ENCODE measurements at places on chromosomes 7 and 10.

DNA sequence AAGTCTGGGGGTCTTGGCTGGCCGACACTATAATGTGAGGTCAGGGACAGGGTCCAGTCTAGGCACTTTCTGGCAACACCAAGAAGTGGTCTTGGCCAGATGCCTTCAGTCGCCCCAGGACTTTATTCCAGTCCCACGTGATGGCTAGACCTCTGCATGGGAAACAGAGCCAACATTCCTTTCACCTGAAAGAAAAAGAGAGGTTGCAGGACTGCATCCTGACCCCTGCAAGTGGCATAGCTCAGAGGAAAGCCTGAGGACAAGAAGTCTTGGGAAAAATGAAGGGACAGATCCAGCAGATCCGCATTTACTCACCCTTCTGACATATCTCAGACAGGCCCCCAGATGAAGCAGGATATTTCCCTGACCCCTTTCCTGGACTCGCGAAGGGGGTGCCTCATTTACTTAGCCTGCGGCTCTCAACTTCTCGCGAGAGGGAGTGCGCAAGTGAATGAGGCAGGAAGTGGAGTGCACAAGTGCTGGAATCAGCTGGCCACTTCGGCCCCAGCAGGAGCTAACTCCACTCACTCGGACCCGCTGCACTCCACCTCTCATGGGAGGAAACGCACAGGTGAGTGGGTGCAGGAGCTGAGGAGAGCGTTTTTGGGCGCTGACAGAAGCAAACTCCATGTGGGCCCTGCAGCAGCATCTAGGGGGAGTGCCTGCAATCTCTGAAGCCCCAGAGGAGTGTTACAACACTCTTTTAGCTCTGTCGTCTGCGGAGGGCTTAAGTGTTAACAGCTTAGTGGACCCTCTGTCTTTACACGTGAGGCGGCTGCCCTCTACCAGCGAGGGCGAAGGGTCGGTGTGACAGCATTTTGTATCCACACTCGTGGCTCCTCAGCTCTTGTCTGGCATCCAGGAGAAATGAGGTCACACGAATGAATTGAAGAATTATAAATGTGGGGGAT is 916.2 kb upstream of the GHITM start:
- no peak for DNase-seq

- no peak for DNase-seq
Measured at GRCh38 chr7:123652406-123652805, 3.3 kb upstream of the LMOD2 start.

DNA sequence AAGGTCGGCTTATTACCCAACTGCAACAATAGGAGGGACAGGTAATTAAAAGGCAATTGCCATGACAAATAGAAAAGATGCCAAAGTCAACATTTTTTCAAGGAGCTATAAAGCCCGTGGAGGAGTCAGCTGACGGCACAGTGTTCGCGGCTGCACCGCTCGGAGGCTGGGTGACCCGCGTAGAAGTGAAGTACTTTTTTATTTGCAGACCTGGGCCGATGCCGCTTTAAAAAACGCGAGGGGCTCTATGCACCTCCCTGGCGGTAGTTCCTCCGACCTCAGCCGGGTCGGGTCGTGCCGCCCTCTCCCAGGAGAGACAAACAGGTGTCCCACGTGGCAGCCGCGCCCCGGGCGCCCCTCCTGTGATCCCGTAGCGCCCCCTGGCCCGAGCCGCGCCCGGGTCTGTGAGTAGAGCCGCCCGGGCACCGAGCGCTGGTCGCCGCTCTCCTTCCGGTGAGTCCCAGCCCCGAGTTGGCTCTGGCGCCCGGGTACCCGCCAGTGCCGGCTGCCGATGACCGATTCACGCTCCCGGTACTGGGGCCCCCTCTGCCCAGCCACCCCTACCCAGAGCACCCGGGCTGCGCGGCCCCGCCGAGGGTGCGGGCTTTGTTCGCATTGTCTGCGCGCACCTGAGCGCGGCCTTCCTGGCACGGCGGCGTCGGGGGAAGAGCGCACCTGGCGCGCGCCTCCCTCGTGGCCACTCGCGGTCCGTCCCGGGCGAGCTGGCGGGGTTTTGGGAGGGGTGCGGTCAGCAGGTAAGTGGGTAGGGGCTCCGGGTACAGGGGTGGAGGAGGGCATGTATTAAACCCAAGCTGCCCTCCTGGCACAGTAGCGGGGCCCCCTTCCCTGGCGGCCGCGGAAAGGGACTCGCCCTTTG is at the start of gene VWA2:
Gene VWA2, plus strand, starts transcription at position 138 of the 877 bp plus-strand sequence. CDS start 9,460 bp downstream, outside the sequence.
- DNase-seq: no peak

DNA sequence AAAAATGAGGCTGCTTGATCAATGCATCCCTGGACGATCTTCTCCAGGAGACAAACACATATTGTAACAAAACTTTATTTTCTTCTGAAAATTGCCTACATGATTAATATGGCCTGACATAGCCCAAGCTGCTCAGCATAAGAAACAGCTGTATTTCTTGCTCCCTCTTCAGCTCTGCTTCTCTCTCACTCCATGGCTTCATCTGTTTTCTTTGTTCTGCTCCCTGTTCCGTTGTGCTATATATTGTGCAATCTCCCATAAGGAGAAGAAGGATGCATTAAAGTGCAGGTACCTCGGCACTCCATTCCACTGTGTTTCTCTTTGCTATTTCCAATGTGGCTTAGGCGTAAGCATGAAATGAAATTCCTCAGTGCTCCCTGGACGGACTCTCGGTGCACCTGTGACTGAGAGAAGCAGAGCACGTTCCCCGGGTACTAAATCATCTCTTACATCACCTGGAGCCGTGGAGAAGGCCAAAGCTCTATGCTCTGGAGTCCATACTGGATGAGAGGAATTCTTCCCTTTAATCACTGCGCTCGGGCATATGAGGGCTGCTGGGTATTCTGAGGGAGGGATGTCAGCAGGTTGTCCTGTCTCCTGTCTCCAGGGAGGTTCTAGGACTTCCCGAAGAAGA is 254.3 kb downstream of the GALNT17 start:
- no peak for DNase-seq

GRCh38 chr7:155349601-155350331 is 52.1 kb downstream of the INSIG1 start:
- DNase-seq: no peak

DNA sequence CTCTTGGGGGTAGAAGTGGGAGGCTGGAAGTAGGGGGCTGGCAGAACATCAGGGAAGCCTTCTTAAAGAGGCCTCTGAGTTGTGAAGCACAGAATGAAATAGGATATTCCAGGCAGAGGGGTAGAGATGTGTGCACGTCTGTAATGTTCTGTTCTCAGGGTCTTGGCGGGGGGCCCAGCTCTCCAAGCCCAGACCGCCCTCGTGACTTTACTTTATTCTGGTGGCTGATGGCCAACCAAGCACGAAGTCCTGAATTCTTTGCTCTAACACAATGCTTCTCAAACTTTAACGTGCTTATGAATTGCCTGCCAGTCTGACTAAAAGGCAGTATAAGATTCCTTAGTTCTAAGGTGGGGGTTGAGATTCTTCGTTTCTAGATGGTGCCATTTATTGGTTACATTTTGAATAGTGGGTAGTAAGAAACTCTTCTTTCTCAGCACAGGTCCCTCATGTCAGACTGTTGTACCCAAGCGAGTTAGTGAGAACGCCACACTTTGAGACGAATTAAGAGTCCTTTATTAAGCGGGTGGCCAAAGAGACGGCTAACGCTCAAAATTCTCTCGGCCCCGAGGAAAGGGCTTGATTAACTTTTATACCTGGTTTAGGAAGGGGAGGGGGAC is 8.2 kb downstream of the PRXL2A start:
- peak; percentile 57 for DNase-seq
